ENCODE measurements at places on chromosomes 16 and 17. TPM values are rescaled to one million over a fixed set of nuclear protein-coding genes. Genes with fewer than 3 reads are reported as not detected.

Gene PIMREG
- 10.7 TPM for polyA plus RNA-seq

- DNase-seq = no peak
Measured at GRCh38 chr16:82360024-82360783, 190.2 kb upstream of the MPHOSPH6 start.

Gene PAQR4
- polyA plus RNA-seq = 8.0 TPM

- no peak for DNase-seq
Measured at GRCh38 chr17:15000661-15001060, 264.5 kb downstream of the PMP22 start.

DNA sequence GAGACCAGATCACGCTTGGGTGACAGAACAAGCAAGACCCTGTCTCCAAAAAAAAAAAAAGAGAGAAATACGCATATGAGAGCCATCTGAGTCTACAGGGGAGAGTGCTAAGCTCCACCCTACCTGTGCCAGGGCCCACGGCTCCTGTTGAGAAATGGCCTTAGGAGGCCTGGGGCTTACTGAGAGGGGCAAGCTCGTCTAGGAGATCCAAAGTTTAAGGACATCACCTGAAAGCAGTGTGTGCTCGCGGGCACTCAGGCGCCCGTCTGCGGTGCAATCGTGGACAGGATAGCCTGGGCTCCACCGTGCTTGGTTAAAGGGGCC, 14.5 kb upstream of the BAIAP2 start:
- DNase-seq = no peak

- no peak for DNase-seq
Measured at GRCh38 chr16:12802661-12803060, 1.0 kb downstream of the CPPED1 start.

GRCh38 chr17:40314584-40314956, 5.6 kb downstream of the RARA start:
- DNase-seq = peak; percentile 87

DNA sequence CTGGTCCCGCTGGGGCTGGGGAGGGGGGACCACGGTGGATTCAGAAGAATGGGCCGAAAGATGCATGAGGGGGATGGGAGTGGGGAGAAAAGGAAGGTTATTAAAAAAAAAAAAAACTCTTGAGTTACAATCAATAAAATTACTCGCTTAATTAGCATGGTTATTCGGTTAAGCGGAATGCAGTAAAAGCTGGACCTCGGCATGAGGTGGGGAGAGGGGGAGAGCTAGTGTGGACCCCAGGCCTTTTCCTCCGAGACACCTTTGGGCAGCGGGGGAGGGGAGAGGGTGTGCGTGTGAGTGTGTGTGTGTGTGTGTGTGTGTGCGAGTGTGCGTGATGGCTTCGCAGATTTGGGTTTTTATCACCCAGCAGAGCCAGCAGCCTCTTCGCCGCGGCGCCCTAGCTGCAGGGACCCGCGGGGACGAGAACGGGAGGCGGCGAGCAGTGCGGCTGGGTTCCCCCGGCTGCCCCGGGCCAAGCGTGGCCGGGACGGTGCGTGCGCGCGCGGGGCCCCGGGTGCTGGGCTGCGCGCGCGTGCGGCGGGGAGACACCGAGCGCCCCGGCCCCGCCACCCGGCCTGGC, 3.7 kb downstream of the BAHCC1 start:
- no peak for DNase-seq

Gene CLEC10A
- 2.7 TPM for polyA plus RNA-seq

GRCh38 chr17:38667099-38667786, 7.5 kb downstream of the EPOP start:
- DNase-seq = peak; percentile 78

DNA sequence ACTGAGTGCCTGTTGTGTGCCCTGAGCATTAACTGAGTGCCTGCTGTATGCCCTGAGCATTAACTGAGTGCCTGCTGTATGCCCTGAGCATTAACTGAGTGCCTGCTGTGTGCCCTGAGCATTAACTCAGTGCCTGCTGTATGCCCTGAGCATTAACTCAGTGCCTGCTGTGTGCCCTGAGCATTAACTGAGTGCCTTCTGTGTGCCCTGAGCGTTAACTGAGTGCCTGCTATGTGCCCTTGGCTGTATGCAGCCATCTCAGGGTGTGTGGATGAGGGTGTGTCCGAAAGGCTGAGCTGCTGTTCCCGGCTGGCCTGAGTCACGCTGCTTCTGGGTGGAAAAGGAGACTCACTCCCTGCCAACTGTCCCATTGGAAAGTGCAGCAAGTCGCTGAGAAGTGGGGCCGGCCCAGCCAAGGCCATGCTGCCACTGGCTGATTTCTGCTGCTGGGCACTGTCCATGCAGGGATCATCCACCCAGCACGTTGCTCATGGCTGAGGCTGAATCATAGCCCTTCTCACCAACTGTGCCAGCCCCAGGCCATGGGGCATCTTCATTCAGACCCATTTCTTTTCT, 113.8 kb downstream of the OR1D5 start:
- DNase-seq = no peak

Gene PYCARD
- 14.0 TPM for polyA plus RNA-seq

DNA sequence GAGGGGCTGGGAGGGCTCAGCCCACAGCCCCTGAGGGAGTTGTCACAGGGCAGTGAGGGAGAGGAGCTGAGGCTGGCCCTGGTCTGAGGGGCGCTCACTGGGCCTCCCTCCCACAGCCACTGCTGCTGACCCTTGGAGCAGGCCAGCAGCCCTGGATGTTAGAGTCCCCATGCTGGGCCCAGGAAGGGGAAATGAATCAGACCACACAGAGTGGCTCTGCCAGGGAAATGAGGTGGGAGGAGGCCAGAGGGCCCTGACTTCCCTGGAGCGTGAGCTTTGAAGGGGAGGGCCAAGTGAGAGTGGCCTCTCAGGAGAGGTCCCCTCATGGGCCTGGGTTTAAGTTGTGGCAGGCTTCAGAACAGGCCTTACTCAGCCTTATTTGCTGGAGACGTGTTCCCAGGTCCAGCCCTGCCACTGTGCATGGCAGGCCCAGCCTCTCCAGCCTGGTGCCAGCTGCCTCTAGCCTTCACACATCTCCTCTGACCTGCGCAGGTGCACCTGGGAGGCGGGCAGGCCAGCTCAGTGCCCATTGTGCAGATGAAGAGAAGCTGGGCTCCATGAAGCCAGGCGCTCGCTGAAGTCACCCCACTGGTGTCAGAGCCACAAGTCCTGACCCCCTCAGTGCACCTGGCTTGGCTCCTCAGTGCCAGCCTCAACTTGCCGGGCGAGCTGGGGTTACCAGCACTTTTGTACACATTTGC, 15.4 kb downstream of the GPT2 start:
- DNase-seq = no peak

- DNase-seq = no peak
Measured at GRCh38 chr16:60674241-60674640, 1362.0 kb downstream of the CDH8 start.

Gene NOD2
- polyA plus RNA-seq = 1.2 TPM

DNA sequence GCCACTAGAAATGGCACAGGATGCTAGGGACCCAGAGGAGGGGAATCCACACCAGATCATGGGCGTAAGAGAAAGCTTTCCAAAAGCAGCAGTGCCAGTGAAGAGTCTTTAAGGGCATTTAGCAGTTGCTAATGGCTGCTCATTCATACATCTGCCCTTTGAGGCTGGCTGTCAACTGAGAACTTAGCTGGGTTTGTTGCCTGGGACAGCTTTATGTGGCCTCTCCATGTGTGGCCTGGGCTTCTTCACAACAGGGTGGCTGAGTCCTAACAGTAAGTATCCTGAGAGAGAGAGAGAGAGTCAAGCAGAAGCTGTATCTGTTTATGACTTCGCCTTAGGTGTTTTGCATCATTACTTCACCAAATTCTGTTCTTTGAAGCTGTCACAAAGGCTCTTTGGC, 286.1 kb upstream of the KCNJ16 start:
- no peak for DNase-seq

DNA sequence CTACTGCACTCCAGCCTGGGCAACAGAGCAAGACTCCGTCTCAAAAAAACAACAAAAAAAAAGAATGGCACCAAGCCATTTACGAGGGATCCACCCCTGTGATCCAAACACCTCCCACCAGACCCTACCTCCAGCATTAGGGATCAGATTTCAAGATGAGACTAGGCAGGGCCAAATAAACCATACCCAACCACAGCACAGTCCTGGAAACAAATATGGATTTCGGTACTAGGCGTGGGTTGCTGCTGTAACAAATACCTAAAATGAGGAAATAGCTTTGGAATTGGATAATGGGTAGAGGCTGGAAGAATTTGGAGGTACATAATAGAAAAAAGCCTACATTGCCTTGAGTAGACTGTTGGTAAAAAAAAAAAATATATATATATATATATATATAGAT, 49.1 kb downstream of the MMP15 start:
- DNase-seq = no peak

DNA sequence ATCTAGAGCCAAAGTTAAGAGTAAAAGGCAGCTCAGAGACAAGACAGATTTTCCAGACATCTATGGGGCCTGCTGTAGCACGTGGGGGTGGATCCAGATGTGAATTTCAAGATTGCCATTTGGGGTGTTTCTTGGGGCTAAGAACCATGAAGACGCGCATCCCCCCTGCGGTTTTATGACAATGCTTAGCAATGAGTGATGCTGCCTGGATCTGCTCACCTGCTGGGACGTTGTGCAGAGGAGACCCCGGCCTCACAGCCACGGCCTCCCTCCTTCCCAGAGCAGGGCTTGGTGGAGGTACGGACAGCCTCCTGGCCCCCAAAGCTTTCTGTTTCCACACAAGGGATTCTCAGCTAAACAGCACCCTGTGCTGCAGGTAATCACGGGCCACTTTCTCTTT, 151.5 kb upstream of the DYNLRB2 start:
- no peak for DNase-seq

GRCh38 chr16:84553873-84554399, 49.5 kb upstream of the MEAK7 start:
- DNase-seq = no peak

DNA sequence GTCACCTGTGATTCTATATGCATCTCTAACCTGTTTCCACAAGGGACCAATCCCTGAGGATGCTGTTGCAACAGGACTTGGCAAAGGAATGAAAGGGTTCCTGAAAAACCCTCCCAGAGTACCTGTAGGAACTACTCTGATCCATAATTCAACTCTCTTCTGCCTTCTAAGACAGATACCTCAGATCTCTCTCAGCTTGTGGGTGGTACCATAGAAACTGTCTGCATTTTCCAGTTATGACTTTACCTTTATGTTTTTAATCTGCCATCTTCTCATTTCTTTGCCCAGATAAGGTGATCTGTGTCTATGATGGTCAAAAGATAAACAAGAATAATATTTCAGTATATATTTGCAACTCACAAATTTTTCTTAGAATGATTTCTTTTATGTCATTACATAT, 65.1 kb downstream of the TMC6 start:
- no peak for DNase-seq

Gene ALOX12B
- not detected for polyA plus RNA-seq

GRCh38 chr16:50448522-50448921, 79.7 kb upstream of the BRD7 start:
- DNase-seq = no peak

DNA sequence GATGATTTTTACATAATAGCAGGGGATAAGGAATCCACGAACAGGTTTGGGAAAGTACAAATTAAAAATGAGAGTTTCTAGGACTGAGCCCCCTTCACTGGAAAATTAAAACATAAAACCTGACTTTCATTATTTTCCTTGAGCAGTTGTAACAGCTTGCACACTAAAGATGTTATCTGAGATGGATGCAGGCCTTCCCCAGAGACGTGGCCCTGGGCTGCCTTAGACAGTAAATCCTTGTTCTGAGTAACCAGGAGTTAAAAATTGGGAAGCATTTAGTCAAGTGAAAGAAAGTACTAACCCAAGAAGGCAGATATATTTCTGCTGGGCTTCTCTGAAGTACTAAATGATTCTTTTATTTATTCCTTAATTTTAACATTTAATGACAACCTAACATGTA, 432.2 kb upstream of the KIF2B start:
- no peak for DNase-seq

DNA sequence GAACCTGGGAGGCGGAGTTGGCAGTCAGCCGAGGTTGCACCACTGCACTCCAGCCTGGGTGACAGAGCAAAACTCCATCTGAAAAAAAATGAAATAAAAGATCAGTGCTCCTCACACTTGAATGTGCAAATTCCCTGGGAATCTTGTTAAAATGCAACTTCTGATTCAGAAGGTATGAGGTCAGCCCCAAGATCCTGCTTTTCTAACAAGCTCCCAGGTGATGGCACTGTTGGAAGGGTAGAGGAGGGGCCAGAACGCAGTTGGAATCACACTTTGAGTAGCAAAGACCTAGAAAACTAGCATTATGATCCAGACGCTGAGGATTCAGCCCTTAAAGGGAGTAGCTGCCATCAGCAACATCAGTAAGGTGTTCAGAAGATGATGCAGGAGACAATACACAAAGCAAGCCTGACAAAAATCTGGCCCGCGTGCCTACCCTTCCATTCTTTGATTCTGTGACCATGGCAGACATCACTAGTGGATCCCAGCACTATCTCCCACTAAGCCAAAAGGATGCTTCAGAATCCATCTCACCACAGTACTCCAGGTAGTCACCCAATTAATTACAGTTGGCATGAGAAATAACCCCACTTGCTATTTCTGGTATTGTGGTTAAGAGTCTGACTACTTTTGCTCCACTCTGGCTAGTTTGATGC, 33.1 kb upstream of the MEIOC start:
- no peak for DNase-seq

- peak; percentile 48 for DNase-seq
Measured at GRCh38 chr17:4950075-4950745, 709 bp upstream of the ENO3 start.

GRCh38 chr16:75854152-75854551, 127.9 kb upstream of the CPHXL start:
- DNase-seq = peak; percentile 2

- peak; percentile 70 for DNase-seq
Measured at GRCh38 chr16:86865851-86866662, 287.7 kb downstream of the FOXL1 start.

DNA sequence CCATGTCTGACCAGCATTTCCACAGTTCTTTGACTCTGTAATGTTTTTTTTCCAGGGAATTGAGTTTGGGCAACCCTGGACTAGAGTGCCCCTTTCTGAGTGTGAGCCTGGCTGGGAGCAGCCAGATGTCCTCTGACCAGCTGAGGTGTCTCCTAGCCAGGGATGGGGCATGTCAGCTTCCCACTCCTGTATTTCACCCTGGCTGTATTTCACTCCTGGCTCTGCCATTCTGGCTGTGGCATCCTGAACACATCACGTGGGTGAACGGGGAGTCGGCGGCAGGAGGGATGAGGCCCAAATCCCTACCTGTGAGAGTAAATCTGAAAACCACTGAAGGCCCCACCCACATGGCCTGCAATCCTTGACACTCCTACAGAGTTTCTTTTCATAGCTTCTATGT, 31.3 kb downstream of the KDM8 start:
- no peak for DNase-seq
